ENCODE measurements at places on chromosomes 6 and 20.

GRCh38 chr6:168147205-168147738 lies 68.3 kb upstream of the FRMD1 start:
- DNase-seq = no peak

DNA sequence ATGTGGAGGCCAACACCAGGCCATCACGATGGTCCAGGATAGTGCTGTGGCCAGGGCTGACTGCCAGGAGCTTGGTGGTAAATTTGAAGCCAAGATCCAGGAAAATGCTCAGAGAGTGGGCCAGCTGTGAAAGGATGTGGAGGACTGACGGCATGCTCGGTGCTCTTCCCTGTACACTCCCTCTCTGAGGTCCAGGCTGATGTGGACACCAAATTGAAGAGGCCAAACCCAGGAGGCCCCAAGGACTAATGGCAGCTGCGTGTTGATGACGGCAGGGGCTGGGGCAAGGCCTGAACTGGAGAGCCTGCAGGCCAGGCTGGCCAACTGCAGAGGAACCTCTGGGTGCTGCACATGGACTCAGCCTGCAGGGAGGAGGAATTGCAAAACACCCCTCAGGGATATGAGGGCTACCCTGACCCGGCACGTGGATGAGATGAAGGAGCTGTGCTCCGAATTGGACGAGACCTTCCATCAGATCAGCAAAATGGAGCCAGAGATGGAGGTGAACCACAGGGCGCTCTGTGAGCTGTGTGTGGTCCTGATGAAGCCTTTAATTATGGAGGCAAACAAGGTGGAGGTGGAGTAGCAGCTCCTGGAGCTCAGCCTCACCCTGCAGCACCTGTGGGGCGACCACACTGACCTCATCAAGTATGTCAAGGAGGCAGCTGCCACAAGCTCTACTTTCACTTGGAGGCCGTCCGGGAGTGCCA lies 6.9 kb upstream of the RAET1E start:
- DNase-seq = no peak

DNA sequence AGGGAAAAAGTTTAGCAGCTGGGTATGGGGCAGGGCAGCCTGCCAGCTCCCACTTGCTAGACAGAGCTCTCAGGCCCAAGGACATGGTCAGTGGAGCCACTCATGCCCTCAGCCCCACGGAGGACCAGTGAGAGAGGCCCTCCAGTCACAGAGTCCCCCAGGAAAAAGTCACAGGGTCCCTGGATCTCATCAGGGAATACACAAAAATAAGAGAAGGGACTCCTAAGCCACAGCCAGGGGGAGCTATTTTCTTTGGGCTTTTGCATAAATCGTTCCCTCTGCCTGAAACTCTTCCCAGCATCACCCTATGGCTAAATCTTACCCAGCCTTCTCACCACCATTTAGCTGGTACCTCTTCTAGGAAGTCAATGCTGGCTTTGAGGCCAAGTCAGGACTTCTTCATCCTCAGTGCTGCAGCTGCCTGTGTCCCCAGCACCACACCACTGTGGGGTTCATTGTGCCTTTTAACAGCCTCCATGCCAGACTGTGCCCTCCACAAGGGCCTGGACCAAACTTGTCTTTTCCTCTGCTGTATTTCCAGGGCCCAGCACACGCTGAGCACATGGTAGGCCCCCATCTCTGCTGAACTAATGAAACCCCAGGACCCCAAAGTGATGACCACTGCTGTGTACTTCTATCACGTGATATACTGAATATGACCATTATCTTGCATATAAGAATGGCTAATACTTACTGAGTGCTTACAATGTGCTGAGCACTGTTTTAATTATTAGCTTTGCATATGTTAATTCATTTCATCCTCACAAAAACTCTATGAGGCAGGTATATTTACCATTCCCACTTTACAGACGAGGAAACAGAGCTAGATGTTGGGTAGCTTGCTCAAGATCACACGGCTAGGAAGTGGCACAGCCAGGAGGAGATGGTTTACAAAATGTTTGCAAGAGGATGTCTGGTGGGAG lies 2.0 kb downstream of the ZNF335 start:
- no peak for DNase-seq

DNA sequence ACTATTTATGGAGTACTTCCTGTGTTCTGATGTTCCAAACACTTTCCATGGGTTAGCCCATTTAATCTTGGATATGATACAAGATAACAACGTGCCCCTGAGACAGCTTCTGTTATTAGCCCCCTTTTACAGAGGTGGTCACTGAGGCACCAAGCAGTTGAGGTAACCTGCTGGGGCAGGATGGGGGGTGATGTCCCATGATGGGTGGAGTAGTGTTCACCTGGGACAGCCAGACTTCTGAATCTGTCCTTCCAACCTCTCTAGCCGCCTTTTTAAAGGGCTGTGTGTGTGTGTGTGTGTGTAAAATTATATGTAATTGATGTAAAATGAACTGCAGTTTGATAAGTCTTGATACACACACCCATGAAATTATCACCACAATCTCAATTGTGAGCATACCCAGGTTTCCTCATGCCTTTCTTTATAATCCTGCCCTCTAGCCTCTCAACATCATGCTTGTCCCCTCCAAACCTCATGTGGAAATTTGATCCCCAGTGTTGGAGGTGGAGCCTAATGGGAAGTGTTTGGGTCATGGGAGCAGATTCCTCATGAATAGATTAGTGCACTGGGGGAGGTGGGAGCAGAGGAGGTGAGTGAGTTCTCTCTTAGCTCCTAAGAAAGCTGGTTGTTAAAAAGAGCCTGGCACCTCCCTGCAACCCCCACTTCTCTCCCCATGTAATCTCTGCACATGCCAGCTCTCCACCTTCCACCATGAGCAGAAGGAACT lies 39.2 kb downstream of the PLAGL2 start:
- DNase-seq = no peak

DNA sequence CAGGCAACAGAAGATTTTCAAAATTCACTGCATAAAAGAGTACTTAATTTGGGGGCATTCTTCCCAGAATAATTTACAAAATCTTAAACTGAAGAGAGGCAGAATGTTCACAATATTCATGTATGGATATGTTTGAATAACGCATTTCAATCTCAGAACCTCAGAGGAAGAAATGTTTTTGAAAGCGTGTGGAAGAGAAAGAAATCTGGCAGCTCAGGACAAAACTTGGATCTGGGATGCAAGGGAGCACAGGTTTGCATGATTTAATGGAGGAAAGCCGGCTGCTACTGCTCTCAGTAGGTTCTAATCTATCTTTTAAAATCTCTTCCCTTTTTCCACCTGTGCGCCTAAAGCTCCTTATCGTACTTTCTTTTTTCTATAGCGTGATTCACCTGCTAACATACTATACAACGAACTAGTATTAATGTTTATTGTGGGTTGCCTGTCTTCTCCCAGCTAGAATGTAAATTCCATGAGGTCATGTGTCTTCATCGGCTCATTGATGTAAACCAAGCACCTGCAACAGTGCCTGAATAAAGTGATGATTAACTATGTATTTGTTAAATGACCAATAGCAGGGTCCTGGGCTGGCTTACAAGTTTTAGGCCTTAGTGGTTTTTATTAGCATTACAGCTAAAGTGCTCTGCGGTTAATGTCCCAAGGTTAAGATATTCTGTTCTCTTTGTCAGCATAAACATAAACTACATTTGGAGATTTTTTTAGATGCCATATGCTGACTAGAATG lies 15.3 kb downstream of the PRL start:
- DNase-seq = no peak

- DNase-seq = no peak
These were observed 195.5 kb downstream of the DLL1 start for GRCh38 chr6:170095273-170095981.

GRCh38 chr6:53766930-53767329 lies 27.9 kb upstream of the LRRC1 start:
- DNase-seq = no peak

DNA sequence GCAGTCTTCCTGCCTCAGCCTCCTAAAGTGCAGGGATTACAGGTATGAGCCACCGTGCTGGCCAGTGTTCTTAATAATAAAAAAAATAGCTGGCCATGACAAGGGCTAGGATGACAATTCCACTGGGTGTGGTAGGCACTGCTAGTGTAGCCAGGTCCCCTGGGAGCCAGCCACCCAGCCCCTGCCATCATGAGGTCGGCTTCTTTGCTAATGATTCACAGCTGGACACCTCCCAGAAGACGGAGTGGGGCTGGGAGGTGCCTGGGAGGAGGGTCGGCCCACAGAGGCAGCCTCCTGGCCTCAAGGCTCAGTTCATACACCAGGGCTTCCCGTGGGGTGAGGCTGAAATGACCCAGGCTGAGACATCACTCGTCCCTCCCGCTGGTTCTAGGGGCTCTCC lies 230.4 kb downstream of the TAF4 start:
- DNase-seq = no peak

DNA sequence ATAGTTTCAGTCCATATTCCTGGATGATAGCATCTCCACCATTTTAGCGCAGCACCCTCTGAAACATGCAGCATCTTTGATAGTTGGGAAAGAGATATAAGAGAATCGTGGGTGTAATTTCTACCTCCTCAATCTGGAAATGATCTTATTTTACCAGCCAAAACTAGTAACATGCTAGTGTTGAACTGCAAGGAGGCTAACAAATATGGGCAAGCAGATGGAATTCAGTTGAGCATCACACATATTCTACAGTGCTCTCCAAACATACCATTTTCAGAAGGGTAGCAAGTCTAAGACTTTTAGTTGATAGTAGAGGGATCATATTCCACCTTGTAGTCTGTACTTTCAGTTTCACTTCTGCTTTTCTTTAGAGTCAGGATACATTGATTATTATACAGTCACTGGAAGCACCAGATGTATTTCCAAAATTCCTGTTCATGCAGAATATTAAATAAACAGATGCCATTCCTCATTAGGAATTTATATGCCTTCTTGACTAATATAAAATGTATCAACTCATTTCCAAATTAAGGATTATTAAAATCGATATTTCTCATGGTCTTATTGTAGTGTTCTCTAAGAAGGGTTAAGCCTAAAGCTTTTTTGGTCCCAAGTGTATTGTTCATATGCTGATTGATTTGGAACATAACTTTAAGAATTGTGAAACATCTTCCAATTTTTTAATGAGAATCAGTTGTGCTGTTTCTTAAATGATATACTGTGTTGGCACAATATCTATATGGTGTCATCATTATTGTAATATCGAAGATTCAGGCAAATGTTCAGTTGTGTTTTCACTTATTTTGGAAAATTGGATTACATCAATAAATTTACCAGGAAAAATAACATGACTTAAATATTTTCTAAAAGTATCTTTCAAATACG lies 362.0 kb downstream of the CENPW start:
- DNase-seq = no peak

- peak; percentile 8 for DNase-seq
These were observed 271.7 kb upstream of the CHD6 start for GRCh38 chr20:41889844-41890224.

- peak; percentile 18 for DNase-seq
These were observed 290.2 kb downstream of the BTBD3 start for GRCh38 chr20:12207875-12208274.

DNA sequence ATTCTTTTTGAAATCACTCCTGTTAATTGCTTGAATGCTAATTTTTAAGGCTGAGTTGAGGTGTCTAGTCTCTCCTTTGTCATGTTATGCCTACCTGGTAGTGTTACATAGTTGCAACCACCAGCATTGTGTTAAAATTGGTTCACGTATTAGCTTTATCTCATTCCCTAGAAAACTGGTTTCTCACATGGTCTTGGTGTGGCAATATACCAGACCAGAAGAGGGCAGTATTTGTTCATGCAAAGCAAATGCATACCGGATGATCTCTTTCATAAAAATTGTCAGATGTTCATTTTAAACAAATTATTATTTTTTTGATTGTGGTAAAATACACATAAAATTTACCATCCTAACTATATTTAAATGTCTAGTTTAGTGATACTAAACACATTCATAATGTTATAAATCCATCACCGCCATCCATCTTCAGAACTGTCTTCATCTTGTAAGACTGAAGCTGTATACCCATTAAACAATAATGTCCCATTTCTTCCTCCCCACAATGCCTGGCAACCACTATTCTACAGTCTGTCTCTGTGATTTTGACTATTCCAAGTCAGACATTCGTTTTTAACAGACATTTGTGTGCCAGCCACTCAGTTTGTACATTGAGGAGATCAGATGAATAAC lies 92.8 kb downstream of the ATRN start:
- no peak for DNase-seq

GRCh38 chr6:394641-395289 lies 3.2 kb downstream of the IRF4 start:
- DNase-seq = no peak

- DNase-seq = no peak
These were observed 55.3 kb downstream of the EFCAB8 start for GRCh38 chr20:32914031-32914430.

DNA sequence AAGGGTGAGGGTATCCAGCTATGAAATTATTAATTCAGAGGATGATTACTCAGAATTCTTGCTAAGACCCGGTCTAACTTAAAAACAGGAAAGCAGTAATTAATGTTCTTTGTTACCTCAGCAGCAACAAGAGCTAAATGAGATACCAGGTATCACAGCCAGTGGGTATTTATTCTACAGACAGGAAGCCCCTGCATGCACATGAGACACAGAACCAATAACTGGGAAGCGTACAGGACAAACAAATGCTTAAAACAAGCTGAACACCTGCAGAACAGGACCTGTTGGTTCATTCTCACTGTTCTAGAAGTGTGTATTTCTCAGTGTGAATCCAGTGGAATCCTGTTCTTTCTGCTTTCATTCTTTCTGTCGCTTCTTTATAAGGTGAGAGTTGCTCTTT lies 30.9 kb downstream of the SCML4 start:
- DNase-seq = no peak

DNA sequence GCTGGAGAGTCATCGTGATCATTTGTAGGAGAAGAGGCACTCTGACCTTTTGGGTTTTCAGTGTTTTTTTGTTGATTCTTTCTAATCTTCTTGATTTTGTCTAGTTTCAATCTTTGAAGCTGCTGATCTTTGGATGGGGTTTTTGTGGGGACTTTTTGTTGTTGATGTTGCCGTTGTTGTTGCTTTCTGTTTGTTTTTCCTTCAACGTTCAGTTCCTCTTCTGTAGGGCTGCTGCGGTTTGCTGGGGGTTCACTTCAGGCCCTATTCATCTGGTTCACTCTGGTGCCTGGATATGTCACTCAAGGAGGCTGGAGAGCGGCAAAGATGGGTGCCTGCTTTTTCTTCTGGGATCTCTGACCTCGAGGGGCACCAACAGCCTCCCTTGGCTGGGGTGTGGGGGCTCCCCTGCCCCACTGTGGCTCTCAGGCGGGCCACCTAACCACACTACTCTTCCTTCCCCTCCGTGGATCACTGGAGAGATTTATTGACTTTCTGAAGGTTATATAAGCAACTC lies 21.5 kb upstream of the TMEM244 start:
- DNase-seq = no peak
